SW 1271 (cell line): ENCODE measurements at places on chromosomes 7 and 10.

- DNase-seq = no peak
These were observed 26.8 kb upstream of the THSD7A start for GRCh38 chr7:11858622-11859302.

DNA sequence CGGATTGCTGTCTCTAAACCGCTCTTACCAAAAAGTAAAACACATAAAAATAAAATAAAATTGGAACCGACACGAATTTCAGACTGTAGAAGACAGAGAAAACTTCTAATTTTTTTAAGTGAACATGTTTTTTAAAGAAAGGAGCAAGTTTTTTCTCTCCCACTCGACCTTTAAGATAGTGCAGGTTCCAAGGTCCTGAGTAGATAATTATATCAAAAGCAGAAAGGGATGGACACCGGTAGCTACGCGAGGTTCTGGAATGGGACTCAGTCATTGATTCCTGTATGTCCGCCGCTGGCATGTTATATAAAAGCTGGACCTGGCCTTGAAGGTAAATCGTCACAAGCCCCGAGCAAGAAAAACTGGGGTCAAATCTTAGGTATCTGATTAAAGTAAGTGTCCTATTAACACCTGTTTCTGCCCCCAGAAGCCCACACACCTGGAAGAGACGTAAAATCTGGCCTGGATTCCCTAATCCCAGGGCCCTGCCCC is 462 bp upstream of the CISD1 start:
- no peak for DNase-seq

DNA sequence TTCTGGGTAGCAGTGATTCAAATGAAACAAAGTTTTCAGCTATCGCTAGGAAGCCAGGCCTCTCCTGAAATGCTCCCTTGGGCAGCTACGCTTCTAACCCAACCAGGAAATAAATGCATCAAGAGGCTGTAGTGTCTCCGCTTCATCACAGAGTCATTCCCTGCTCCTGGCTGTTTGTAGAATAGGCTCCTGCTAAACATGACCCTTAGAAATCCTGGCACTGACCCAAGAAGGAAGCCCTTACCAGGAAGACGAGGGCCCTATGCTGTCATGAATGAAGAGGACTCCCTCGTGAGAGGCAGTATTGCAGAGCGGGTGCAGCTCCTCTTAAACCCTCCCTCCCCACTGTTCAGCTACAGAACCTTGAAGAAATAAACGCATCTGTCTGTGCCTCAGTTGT is 48.3 kb downstream of the NOD1 start:
- no peak for DNase-seq

DNA sequence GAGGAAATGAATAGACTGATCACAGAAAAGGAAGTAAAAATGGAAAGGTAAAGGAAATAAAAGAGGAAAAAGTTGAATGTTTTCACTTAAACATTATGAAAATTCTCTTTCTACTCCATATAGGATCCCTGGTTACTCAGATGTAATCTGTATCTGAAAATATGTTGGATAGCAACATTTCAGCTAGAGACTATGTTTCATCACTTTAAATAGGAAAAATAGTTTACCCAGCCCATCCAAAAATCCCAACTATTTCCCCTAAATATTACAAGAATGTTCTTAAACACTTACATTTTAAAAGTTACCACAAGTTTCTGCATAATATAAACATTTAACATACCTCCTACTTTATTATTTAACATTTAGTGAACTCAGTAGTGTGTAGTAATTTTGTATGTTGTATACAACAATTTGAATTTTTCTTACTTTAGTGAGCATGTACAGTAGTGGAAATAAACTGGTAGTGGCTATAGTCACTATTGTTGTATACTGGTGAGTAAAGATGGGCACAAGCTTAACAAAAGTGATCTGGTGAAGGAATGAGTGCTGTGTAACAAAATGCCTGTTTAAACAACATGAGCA is 27.1 kb downstream of the SLF2 start:
- no peak for DNase-seq

- DNase-seq = no peak
These were observed 6.9 kb upstream of the VGF start for GRCh38 chr7:101172005-101172853.

DNA sequence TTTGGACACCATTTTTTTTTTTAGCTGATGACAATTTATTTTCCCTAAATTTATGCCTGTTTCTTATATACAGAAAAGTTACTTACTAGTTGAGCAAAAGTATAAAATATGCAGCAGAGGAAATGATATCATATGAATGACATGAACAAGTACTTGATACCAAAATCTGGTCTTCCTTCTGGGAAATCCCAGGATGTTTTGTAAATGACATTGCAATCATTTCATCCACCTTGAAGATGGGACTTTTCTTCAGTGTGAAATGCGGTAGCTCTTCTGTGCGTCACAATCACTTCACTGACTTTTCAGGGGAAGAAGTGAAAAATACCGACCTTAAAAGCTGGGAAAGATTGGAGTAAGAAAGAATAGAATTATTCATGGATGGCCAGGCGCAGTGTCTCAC is 23.8 kb downstream of the C1QL3 start:
- no peak for DNase-seq

- DNase-seq = no peak
These were observed 73.8 kb upstream of the GTF2IRD1 start for GRCh38 chr7:74379938-74380337.

- no peak for DNase-seq
These were observed 52.3 kb upstream of the TMEM229A start for GRCh38 chr7:124085179-124085578.

- DNase-seq = no peak
These were observed 67.0 kb downstream of the FGFR2 start for GRCh38 chr10:121531076-121531829.

- no peak for DNase-seq
These were observed 14.2 kb upstream of the ACSL5 start for GRCh38 chr10:112359606-112360307.

GRCh38 chr7:27105301-27106031 is 3.0 kb upstream of the HOXA2 start:
- DNase-seq = no peak

GRCh38 chr7:70271617-70272081 is 673.4 kb downstream of the AUTS2 start:
- no peak for DNase-seq

- DNase-seq = no peak
These were observed 32.2 kb upstream of the CUBN start for GRCh38 chr10:17161775-17162174.

- DNase-seq = no peak
These were observed 55.7 kb upstream of the JCAD start for GRCh38 chr10:30114881-30115625.

- DNase-seq = no peak
These were observed 731.5 kb upstream of the C7orf33 start for GRCh38 chr7:147859033-147859432.

DNA sequence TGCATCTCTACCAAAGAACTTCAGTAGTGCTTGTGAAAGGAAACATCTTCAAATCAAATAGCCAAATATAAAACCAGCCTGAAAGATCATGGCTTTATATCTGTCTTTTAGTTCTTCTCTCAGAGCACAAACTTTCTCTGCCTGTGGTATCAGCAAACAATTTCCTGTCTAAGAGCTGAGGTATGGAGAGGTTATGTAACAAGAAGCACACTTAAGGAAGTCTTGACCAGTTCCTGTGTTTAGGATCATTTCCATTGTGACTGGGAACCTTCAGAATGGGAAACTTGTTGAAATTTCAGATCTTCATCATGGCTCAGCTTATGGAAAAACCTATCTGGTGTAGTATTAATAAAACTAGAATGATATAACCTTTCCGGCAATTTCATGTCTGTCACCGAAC is 148.8 kb downstream of the MBL2 start:
- no peak for DNase-seq

- no peak for DNase-seq
These were observed 465 bp upstream of the NPY start for GRCh38 chr7:24283554-24283896.

DNA sequence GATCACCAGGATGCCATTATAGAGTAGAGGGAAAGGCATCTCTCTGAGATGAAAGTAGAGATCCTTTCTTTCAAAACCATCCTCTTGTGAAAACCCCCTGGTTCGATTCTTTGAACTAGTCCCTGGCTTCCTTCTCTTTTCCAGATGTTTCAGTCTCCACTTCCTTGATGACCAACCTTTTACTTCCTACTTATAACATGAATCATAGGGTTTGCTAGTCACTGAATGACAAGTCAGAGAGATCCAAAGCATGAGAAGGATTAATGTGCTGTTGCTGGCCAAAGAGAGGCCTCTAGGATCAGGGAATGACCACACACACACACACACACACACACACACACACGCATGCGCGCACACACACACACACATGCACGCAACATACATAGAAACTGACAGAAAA is 161.1 kb upstream of the FRMD4A start:
- DNase-seq = no peak

DNA sequence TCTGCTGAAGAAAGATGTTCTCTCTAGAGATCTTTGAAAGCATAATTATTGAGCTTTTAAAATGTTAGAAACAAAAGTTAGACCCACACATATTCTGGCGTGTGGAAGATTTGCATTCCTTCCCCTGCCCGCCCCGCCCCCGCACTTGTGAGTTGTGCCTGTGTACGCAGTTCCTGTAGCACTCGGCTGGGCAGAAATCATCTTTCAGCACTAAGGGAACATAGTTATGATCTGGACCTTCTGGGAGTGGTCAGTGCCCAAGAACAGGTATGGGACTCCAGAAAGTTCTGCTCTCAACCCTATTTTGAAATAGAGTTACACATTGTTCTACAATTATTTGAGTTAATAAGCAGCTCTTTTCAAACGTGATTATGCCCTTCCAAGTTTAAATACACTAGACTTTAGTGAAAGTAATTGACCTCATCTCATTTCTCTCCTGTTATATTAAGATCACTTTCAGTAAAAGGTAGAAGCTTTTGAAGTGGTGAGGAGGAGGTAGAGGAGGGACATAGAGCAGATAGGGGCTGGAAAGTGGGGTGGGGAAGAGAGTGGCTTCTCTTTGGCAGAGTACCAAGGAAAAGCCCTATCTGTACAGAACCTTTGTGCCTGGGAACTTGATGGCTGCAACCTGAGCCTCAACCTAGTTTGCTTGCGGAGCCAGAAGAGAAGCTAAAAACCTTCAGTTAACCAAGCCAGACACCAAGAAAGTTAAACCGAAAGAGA is 5.7 kb downstream of the BLVRA start:
- no peak for DNase-seq

- no peak for DNase-seq
These were observed 97.0 kb downstream of the HGF start for GRCh38 chr7:81672872-81673271.

- DNase-seq = no peak
These were observed 165.8 kb upstream of the KLF6 start for GRCh38 chr10:3950676-3951275.

GRCh38 chr10:29987471-29987870 is 71.9 kb downstream of the JCAD start:
- DNase-seq = no peak

DNA sequence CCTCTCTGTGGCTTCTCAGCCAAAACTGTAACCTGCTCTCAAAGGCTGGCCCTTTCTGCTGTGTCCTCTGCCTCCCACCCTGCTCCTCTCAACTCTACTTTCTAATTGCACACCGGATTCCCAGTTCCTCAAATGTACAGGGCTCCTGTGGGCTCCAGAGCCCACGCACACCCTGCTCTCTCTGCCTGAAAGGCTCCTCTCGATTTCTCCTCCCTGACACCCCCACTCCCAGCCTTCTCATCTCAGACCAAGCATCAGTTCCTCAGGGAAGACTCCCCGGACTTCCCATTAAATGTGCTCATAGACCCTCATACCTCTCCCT is 111.7 kb upstream of the STEAP1B start:
- no peak for DNase-seq

GRCh38 chr10:76944640-76945039 is 693.0 kb downstream of the KCNMA1 start:
- DNase-seq = no peak

DNA sequence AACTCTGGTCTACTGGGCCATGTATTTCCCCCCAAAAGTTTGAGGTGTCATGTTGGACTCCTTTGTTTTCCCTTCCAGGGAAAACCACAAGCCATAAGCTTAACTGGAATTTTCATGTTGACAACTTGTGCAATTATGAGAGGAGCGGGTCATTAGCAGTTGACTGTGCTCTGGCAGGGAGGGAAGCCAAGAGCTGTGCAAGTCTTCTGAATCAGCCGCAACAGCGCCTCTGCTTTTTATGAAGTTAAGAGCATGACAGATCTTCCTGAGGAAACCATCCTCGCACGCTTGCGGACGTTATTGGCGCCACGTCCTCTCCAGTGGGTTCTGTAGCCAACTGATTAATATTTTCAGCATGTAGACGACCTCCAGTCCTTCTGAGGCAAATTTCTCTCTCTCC is 148.7 kb upstream of the MKI67 start:
- no peak for DNase-seq

GRCh38 chr10:48227213-48227612 is 47.3 kb downstream of the FRMPD2 start:
- no peak for DNase-seq

DNA sequence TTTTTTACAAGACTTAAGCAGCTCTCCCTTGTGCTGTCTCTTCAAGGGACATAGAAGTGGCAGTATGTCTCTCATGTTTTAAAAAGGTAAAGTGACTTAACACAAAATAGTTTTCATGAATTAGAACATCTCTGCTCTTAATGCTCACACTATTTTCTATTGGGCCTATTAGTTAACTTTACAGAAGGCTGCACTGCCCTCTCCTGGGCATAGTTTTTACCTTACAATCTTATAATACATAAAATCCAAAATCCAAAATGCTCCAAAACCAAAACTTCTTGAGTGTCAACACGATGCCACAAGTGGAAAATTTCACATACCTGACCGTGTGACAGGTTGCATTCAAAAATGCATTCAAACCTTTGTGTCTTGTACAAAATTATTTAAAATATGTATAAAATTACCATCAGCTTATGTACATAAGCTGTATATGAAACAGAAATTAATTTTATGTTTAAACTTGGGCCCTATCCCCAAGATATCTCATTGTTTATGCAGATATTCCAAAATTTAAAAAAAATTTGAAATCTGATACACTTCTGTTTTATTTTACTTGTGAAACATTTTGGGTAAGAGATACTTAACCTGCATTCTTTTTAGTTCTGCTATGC is 25.8 kb downstream of the TES start:
- DNase-seq = peak; percentile 65
